ENCODE measurements at places on chromosomes 13 and 19.

DNA sequence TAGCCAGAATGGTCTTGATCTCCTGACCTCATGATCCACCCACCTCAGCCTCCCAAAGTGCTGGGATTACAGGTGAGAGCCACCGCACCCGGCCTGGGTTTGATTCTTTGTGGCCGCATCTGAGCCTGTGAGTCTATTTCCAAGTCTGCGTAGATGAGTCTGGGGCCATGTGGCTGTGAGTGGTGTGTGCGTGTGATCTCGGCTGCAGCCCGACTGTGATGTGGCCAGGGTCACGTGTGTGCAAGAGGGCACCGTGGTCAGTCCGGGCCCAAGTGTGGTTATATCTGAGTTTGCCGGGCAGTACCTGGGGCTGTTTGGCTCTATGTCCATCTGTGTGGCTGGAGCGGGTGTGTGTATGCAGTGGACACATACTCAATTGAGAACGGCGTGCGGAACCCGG is 5.4 kb downstream of the MEIS3 start:
- DNase-seq, result no peak

DNA sequence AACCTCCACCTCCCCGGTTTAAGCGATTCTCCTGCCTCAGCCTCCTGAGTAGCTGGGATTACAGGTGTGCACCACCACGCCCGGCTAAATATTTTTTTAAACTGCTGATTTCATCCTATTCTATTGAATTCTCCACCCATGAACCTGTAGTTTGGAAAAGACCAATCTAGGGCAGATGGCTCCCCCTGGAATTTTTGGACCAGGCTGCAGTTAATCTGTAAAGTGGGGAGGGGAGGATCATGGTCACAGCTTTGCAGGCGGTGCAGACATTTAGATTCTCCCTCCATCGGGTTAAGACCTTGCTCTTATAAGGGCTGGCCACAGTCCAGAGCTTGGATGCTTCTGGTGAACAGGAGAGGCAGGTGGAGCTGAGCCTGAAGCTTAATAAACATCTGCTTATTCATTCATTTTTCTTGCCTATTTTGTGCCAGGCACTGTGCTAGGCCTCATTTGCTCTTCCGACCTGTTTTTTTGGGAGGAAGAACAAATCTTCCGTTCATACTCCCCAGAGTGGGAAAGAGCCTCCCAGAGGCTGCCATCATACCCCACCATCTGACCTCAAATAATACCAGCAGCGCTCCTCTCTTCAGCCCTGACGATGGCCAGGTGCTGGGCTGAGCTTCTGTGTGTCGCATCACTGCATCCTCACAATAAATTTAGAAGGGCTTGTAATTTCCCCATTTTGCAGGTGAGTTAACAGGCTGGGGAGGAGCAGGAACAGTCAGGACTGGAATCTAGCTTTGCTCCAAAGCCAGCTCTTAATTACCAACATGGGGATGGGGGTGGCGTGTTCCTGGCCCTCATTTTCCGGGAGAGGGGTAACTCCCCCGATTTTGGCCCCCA is 902 bp upstream of the CCDC106 start:
- DNase-seq, result no peak

GRCh38 chr13:47148543-47148942 is 251.7 kb upstream of the HTR2A start:
- no peak for DNase-seq

DNA sequence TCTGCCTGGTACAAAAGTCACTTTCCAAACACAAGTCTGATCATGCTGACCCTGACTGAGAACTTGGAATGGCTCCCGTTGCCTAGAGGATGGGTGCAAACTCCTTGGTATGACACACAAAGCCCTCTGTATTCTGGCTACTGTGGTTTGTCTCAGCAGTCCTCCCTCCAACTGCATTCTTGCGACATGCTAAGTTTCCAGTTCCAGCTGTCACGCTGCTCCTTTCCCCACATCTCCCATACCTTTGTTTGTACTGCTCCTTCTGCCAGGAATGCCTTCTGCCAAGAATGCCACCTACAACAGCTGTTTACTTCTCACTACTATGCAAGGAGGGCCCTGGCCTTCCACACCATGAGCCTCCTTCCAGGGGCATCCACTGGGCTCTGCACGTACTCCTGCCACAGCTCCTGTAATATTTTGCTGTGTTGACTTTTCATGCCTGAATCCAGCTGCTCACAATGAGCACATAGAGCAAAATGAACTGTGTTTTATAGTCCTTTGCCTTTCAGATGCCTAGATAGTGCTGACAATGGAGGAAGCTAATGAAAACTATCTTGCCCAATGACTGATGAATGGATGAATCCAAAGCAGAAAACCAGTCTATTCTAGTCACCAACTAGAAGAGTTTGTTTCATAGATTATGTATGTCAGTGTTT is 543.7 kb downstream of the EFNB2 start:
- no peak for DNase-seq

- no peak for DNase-seq
These were observed 2.1 kb upstream of the LAIR1 start for GRCh38 chr19:54366811-54367210.

GRCh38 chr13:33554919-33555791 is 262.8 kb upstream of the RFC3 start:
- DNase-seq, result no peak

- no peak for DNase-seq
These were observed 33.4 kb downstream of the TFDP1 start for GRCh38 chr13:113617961-113618360.

DNA sequence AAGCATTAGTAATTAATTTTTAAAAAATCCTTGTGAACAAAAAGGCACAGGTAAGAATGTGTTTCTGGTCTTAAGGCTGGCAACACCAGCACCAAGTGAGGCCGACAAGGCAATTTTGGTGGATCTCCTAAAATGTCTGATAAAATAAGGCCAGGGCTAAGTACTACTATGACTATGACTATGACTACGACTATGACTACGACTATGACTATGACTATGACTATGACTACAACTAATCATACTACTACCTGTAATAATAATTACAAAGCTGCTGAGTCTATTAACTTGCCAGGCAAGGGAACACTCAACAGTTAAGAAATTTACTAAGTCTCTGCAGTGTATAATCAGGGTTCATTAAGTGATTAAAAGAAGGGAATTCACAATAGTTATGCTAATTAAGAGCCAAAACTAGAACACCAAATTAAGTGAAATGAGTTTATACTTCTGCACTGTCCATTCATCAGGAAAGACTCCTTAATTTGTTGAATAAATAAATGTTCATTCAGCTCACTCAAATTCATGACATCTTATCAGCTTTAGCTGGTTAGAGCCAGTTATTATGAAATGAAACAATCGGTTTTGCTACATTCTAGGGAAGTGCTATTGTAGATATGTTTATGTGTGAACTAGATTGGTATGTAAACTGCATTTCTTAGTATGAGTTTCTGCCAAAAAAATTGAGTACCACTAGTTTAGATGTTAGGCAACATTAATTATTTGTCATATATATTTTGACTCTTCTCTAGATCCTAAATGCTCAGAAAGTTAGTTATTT is 1626.2 kb upstream of the PCDH20 start:
- no peak for DNase-seq

DNA sequence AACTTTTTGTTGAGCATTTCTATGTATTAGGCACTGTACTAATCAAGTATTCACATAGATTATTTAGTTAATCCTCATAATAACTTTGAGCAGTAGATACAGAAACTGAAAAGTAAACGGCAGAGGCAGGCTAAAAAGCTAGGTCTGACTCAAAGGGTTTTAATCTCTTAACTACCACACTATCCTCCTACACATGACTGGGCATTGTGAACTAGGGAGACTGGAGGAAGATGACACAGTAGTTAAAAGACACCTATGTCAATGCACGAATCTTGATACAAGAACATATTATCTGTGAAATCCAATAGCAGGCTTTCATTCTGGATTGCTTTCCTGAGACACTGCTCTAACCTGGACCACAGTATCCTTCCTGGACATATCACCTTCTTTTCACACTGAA is 36.3 kb downstream of the MICU2 start:
- no peak for DNase-seq

GRCh38 chr19:35346193-35347052 is 1.3 kb upstream of the FFAR1 start:
- peak; percentile 70 for DNase-seq

- peak; percentile 69 for DNase-seq
These were observed 1.3 kb upstream of the SIGLEC9 start for GRCh38 chr19:51123381-51123800.

GRCh38 chr13:26971990-26972887 is 199.4 kb downstream of the USP12 start:
- DNase-seq, result peak; percentile 30

- DNase-seq, result no peak
These were observed 7.3 kb downstream of the TTC9B start for GRCh38 chr19:40210889-40211288.

GRCh38 chr19:47436712-47437401 is 17.5 kb upstream of the MEIS3 start:
- peak; percentile 89 for DNase-seq

- peak; percentile 73 for DNase-seq
These were observed 26.2 kb downstream of the OPA3 start for GRCh38 chr19:45558399-45558878.

- no peak for DNase-seq
These were observed 40.7 kb upstream of the DCUN1D2 start for GRCh38 chr13:113531041-113531873.

- no peak for DNase-seq
These were observed 5.2 kb upstream of the OR7A5 start for GRCh38 chr19:14840206-14840605.

GRCh38 chr13:73835138-73835721 is 299.0 kb downstream of the KLF12 start:
- DNase-seq, result no peak

DNA sequence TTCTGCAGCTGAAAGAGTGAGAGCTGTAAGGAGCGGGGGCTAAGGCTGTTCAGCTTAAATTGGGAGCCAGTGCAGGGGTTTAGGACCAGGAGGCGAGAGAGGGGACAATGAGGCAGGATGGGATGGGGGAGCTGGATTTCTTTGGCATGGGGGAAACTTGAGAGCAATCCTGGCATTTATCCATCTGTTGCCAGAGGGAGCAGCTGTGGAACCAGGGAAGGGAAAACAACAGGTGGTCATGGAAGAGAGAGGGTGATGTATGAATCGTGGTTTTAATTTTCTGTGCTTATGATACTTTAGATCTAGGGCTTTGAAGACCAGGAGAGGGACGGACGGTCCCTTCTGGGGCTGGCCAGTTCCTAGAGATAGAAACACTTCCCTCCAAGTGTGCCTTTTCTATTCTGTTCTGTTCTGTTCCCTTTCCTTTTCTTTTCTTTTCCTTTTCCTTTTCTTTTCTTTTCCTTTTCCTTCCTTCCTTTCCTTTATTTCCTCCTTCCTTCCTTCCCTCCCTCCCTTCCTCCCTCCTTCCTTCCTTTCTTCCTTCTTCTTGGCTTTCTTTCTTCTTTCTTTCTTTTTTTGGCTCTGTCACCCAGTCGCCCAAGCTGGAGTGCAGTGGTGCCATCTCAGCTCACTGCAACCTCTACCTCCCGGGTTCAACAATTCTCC is 16.0 kb upstream of the CCL25 start:
- DNase-seq, result no peak

DNA sequence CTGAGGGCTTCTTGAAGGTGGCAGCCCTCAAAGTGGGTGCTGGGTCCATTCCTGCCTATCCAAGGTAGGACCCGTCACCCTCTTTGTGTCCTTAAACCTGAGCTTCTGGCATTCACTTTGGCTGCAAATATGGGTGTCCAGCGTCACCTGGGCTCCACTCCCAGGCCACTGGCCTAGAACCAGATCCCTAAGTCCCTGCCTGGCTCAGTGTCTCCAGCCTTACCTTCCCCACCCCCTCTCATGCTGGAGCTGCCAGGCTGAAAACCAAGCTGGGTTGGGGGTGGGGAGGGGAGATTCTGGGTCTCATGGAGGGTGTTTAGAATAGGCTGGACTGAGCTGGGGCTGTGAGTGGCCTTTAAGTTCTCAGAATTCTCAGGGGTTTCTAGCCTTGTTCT is 12.4 kb downstream of the PDE4A start:
- DNase-seq, result no peak

DNA sequence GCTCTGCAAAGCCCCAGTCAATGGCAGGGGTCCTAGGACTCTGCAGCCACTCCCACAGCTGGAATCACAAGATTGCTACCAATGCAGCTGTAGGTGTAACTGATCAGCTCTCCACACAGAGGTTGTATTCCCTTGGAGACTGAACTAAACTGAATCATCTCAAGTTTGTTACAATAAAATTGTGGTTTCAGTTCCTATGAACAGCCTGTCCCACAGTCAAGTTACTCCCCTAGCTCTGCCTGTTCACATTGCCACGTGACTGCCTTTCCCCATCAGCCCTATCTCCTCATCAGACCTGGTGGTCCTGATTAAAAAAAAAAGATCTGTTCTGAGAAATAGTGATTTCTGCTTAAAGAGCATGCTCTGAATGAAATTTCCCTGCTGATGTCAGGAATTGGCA is 287.9 kb upstream of the NBEA start:
- no peak for DNase-seq

DNA sequence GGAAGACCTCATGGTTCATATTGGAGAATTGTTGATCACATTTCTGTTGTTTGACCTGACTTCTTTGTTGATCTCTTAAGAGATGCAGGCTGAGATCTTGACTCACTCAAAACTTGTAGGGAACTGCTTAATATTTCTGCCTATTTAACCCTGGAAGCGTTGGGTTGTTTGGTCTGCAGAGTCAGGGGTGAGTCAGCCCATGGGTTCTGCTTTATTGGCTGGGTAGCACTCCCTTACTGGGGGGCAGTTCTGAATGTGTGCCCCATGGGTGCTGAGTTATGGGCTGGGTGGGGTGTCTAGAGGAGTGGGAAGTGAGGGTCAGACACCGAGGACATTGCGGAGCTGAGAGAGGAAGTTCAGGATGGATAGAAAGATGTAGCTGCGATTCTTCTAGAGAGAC is 87.9 kb downstream of the LRCH1 start:
- no peak for DNase-seq

GRCh38 chr13:114099918-114100445 is 32.4 kb downstream of the RASA3 start:
- no peak for DNase-seq

DNA sequence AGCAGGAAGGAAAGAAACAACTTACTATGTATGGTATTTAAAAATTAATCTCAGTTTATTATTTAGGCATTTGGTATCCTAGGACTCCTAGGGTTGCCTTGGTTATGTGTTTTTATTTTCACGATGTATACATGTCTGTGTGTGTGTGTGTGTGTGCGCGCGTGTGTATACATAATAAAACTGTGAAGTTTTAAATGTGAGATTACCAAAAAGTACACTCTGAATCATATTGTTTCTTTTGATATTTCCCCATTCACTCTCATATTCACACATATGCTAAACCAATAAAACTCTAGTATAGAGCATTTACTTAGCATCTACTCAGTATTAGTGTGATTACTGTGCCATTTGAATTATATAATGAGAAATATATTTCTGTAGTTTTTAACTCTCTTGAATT is 30.8 kb upstream of the NDFIP2 start:
- no peak for DNase-seq
